ENCODE measurements at places on chromosomes 7 and 10. TPM values are rescaled to one million over a fixed set of nuclear protein-coding genes. Genes with fewer than 3 reads are reported as not detected.
A peak's percentile ranks its signal among the peaks of the same experiment; 100 is the strongest.

The MRPS33 gene
- 95.4 TPM for total RNA-seq

DNA sequence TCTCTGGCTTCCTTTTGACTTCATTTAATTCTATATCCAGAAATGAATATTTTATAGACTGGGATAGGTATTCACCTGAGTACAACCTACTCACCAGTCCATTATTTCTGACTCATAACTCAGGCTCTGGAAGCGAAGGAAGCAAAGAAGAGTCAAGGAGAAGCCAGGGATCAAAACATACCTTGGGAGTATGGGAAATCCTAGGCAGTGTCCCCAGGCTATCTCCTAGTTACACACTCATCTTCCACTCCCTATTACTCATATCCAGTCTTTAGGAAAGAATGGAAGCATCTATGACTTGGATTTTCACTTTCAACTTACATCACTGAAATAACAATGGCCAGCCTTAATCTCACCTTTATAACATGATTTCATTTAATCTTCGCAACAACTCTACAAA lies 40.9 kb upstream of the ELAPOR2 start:
- peak; percentile 83 for DNase-seq

GRCh38 chr7:117124591-117125220 lies 171.4 kb downstream of the ST7 start:
- DNase-seq, result peak; percentile 69

DNA sequence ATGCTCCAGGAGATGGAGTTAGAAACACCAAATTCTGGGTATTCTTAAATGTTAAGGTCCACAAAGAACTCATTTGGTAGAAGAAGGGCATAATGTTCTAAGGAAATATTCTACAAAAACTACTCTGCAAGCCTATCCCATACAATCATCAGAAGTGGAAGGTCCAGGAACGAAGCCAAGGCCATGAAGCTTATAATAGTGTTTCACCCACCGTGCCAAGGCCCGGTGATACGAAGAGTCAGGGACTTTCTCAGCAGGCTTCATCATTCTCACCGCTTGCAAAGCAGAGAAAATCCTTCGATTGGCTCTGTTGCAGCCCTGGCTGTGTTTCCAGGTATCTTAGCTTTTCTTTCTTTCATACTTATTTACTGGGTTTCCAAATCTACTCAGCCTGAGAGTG lies 351.9 kb upstream of the CELF2 start:
- DNase-seq, result no peak

DNA sequence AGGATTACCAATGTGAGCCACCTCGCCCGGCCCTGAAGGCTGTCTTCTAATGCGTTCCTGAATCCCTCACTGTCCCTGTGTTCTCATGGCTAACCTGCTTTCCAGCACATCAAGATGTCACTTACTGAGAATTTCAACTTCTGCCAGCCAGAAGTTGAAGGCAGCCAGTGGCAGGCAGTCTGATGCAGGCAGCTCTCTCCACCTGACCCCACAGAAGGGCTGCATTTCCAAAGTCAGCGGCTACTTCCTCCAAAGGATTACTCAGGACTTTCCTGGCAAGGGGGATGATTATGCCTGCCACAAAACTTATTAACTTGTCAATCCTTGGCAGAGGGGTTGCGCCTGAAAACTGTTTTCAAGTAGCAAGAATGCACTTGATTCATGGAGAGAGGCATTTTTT lies 1219.4 kb downstream of the TYW1 start:
- no peak for DNase-seq

- DNase-seq, result no peak
Measured at GRCh38 chr7:140661124-140661523, 11.6 kb upstream of the ADCK2 start.

DNA sequence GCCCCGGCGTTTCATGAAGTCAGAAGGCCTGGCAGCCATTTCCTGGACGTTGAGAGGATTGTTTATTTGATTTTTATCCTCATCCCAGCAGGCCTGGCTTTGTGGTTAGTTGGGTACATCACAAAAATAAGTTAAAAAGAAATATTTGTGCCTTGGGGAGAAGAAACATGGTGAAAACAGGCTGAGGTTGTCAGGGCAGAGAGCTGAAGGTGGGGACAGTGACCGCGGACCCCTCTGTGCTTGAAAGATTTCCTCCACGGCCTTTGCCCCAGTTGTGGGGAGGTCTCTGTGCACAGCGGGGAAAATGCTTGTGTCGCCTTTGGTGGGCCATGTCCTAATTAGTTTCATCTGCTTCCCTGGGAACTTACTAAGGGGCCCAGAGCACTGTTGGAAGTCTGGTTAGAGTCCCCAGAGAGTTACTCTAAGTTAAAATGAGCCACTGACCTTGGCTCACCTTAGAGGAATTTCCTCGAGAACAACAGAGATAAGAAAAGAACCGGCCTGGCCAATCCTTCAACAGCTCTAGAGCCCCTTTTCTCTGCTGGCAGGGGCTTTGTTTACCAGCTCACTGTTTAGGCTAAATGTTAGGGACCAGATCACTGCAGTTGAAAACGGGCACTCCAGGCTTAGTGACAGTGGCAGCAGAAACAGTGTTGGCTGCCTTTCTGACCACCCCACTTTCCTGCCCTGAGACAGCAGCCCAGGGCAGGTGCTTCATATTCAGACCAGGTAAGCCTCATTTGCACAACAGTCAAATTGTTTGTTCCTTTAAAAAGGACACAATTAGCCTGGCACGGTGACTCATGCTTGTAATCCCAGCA lies 37.9 kb downstream of the CRCP start:
- no peak for DNase-seq

The SPDYE6 gene
- total RNA-seq, result not detected

The FGFBP3 gene
- total RNA-seq, result 0.20 TPM

DNA sequence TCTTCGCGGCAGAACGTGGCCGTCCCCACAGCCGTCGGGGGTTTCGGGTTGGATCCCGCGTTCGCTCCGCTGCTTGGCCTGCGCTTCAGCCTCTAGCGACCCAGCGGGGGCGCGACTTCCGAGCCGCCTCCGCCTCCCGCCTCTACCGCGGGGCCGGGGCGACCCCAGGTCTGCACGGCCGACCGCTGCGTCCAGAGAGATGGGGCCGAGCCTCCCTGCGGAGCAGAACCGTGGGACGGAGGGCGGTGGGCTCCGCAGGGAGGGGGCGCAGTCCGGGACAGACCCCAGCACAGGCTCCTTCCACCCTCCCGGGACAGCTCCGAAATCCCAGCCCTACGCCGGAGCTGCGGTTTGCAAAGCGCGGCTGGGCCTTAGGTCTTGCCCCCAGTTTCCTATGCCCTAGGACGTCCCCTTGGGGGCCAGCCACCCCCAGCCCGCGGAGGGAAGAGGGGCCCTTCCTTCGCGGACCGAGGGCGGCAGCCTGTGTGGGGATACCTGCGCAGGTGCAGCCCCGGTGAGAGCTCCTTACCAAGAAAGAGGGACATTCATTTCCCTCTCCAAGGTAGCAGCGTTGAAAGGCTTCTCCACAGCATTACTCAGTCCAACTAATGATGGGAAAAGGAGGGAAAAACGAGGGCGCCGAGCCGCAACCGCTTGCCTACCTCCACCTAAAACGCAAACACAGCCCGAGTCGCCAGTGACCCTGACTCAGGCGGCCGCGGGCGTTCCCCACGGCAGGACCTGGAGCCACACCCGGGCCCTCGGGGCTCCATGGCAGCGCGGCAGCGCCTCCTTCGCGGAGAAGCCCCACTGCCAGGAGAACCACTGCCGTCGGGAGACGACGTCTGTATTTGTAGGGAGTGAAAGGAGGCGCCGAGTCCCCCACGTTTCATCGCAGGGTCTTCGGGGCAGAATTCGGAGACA lies 115.7 kb downstream of the BMS1 start:
- no peak for DNase-seq

DNA sequence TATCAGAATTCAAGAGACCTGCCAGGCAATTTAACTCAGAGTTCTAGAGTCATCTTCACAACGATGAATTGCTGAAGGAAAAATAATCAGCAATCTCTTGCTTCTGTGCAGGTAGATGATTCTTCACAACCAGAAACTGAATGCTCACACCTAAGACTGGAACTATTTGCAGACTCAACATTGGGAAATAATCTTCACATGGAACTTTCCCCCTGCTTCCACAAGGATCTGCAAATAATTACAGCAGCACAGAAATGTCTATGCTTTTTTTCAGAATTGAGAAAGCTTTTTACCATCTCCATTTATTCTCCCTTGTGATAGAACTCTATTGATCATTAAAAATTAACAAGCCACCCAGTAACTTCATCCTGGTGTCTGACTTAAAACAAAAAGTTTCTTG lies 282.8 kb downstream of the AHR start:
- no peak for DNase-seq

The MMD2 gene
- total RNA-seq, result not detected

The PRSS2 gene
- total RNA-seq, result not detected

The BHLHA15 gene
- 0.25 TPM for total RNA-seq

GRCh38 chr7:142349670-142350405 lies 92.0 kb upstream of the PRSS58 start:
- DNase-seq, result peak; percentile 91

The COL26A1 gene
- total RNA-seq, result not detected

The CUL1 gene
- 58.8 TPM for total RNA-seq

- DNase-seq, result no peak
Measured at GRCh38 chr10:80454513-80455460, 677 bp downstream of the TSPAN14 start.

The EPHB6 gene
- total RNA-seq, result 0.78 TPM

The FRMPD2 gene
- not detected for total RNA-seq

GRCh38 chr7:52209614-52210013 lies 825.8 kb upstream of the POM121L12 start:
- no peak for DNase-seq

The LBX1 gene
- not detected for total RNA-seq

DNA sequence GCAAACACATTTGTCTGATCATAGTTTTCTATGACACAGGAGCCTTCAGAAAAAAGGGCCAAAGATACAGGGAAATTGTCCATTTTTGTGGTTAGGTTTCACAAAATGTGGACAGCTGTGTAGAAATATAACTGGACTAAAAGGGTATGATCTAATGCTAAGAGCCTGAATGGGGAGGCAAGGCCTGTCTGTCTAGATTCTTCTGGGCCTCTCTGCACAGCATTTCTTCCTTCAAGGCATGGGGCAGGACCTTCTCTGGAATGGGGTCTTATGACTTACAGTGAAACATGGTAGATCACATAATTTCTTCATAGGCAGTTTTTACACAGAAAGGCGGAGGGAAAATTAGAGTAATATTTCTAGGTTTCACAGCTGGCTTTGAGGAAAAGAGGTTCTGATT lies 795.7 kb downstream of the GRID1 start:
- DNase-seq, result no peak

The NFE2L3 gene
- 28.6 TPM for total RNA-seq

The PITX3 gene
- total RNA-seq, result not detected

The TRA2A gene
- total RNA-seq, result 41.4 TPM

The TWIST1 gene
- total RNA-seq, result 0.31 TPM

The SLC26A3 gene
- total RNA-seq, result not detected

DNA sequence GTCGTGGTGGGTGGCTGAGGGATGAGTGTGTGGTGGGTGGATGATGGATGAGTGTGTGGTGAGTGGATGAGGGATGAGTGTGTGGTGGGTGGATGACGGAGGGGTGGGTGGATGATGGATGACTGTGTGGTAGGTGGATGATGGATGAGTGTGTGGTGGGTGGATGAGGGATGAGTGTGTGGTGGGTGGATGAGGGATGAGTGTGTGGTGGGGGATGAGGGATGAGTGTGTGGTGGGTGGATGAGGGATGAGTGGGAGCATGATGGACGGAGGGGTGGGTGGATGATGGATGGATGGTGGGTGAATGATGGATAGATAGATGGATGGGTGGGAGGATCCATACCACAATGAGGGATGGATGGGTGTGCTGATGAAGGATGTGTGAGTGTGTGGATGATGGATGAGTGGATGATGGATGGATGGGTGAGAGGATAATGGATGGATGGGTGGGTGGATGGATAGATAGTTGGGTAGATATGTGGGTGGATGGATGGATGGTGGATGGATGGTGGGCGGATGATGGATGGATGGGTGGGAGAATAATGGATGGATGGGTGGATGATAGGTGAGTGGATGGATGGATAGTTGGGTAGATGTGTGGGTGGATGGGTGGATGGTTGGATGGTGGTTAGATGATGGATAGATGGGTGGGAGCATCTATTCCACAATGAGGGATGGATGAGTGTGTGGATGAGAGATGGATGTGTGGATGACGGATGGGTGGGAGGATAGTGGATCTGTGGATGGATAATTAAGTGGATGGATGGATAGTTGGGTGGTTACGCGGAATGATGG lies 266.8 kb downstream of the CELF2 start:
- no peak for DNase-seq

All from foreskin keratinocyte (primary cell).